ENCODE measurements at places on chromosomes 11 and 22.

DNA sequence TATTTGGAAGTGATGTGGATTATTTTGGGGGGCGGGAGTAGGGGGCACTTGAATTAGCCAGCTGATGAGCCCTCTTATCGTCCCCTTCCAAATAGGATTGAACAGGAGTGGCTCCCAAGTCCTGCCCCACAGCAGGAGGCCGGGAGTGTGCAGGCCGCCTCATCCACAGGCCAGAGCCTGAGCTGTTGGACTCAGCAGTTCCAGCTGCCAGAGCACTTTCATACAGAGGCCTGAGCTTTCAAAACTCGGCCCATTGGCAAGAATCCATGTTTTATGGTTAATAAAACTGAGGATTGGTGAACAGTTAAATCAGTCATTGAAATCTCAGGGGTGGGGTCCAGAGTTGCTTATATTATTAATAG lies 9.6 kb downstream of the FAM118A start:
- DNase-seq, result no peak

DNA sequence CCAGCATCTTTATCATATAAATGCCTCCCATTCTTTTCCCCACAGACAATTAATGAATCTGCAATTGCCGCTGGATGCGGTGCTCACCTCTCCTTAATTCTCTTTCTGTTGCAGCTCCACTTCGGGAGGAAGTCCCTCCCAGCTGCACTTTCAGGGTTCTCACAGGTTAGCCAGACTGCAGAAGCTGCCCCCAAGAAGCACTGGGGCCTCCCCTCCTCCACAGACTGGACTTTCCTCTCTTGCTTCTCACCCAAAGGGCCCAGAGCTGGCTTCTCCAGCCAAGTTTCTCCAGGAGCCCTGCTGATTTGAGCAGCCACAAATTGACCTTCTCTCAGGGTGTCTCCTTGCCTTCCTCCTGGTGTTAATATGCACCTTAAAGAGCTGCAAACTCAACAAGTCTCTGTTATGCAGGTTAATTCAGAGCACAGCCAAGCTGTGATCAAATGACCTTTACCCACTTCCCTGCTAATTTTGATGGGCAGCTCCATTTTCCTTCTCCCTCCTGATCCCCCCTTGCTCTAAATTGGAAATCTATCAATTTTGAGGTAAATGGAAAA lies 298.9 kb downstream of the BUD13 start:
- no peak for DNase-seq

- DNase-seq, result no peak
Observed at GRCh38 chr22:11066458-11067285, 4461.3 kb upstream of the OR11H1 start.

- no peak for DNase-seq
Observed at GRCh38 chr22:25848954-25849353, 107.0 kb downstream of the MYO18B start.

All from activated naive CD8-positive, alpha-beta T cell treated with anti-CD3 and anti-CD28 coated beads, Interleukin-2, amount 50 U/mL, for 24 hours (primary cell).